ENCODE measurements at places on chromosomes 7 and 10.
A peak's percentile ranks its signal among the peaks of the same experiment; 100 is the strongest.

- peak; percentile 27 for DNase-seq
Measured at GRCh38 chr10:88879534-88880281, at the start of gene STAMBPL1. TSS of gene STAMBPL1 (plus strand) at chr10:88880245. CDS start at chr10:88901709, 21,464 bp downstream.

GRCh38 chr10:44510379-44511115 is 125.7 kb upstream of the CXCL12 start:
- no peak for DNase-seq

GRCh38 chr10:54797636-54798321 is 3.3 kb downstream of the PCDH15 start:
- no peak for DNase-seq

DNA sequence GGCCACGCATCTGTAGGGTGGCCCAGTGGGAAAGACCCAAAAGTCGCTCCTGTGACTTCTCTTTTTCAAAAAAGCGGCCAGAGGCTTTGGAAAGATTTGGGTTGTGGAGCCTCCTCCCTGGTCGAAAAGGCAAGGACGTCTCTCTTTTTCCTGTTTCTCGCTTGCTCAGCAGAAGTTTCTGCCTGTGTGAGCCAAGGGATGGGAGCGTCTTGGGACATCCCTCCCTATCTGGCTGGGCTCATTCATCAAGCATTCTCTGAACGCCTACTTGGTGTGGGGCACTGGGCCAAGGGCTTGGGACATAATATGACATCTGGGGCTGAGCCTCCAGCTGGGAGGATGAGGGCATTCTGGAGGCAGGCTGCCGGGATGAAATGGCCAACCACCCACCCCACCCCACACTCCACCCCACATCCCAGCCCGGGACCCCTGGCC is 120.9 kb downstream of the C10orf105 start:
- no peak for DNase-seq

GRCh38 chr10:24926557-24926956 is 25.8 kb downstream of the PRTFDC1 start:
- no peak for DNase-seq

DNA sequence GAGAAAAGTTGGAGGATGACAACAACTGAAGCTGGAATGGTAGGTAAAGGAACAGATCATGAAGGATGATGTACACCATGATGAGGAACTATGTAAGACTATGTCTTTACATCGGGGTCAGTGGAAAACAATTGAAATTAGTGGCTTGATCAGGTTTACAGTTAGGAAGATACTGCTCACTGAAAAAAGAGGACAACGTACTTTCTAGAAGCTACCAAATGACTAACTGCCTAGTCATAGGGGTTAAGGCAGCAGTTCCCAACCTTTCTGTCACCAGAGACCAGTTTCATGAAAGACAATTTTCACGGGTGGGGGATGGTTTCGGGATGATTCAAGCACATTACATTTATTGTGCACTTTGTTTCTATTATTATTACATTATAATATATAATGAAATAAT is 91.6 kb upstream of the ANKRD1 start:
- no peak for DNase-seq

DNA sequence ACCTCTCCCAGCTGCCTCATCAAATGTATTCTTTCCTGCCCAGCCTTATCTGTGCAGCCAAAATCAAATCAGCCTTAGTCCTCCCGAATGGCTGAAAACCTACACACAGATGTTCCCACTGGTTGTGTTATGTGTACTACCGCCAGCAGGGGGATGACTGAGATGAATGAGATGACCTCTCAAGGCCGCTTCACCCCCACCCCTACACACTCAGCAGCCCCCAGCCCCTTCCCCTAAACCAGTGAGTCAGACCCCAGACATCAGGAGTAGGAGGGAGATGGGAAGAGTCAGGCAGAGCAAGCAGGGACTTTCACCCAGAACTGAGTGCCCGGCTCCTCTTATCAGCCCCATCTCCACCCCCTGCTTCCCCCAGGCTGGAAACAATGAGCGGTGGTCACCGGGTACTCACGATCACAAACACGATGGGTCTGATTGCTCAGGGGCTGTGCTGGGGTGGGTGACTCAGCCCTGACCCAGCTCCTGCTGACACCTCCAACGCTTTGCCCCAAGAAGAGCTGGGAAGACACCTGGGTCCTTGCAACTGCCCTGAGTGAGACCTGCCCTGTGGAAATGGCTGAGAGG is 6.5 kb upstream of the C10orf105 start:
- peak; percentile 71 for DNase-seq

DNA sequence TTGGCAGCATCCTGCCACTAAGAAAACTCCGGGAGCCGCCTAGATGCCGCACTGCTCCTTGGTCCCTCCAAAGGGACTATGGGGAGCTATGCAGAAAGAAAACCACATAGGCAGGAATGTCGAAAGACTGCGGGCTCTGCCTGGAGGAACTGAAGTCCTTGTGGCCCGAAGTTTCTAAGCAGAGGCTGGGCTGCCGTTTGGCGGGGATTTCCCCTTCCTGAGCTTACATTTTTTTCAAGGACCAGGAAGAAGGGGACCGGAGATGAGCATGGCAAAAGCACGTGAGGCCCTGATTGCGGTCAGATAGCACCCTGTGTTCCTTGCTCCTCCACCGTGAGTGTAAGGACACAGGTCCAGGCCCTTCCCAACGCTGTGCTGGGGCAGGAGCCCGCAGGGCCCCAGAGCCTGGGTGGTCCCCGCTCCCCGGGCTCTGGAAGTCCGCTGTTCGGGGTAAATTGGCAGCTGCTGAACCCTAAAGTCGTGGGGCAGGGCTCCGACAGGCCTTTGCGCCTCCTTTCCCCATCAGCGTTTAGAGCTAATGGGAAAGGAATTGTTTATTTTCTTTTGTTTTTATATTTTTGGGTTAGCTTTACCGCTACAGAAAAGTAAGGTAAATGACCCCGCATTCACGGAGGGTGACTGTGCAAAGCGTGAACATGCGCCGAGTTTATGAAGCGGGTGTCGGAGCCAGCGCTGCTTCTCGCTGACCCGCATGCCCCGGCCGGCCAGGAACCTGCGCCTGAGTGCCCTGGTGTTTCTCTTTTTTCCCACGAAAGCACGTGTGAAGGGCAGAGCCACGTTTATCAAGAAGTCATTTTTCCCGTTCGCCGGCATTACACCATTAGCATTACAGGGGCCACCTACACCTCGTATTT is 356.5 kb upstream of the ZNF32 start:
- DNase-seq = no peak

DNA sequence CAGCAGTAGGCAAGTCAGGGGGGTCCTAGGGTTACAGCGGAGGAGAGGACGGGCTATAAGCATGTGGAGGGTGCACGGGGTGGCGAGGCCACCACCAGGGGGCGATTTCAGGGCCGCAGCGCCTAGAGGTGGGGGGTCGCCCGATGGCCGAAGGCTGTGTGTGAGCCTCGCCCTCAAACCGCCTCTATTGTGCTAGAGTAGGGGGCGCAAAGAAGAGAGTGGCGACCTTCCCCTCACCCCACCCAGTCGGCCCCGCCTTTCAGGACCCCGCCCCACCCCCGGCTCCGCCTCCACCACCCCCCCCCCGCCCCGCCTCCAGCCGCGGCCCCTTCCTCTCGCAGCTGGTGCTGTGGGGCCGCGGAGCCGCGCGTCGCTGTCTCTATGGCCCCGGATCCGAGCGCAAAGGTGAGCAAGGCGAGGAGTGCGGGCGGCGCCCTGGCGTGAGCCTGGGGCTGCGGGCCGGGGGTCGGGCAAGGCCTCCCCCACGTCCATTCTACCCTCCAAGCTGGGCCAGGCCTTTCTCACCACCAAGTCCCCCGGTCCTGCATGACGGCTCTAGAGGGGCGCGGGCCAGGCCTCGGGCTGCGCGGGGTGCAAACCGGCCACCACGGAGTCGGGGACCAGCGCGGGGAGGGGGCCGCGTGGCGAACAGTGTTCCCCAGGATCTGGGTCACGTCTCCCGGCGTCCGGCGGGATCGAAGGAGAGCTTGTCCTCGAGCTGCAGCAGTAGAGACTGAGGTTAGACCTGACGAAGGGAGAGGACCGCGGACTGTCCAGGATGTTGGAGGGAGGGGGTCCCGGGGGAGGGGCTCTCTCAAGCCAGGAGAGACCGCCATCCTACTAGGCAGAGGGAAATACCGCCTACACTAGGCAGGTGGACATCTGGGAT is at the start of gene SEMA4G:
Gene SEMA4G, plus strand, starts transcription at position 318 of the 889 bp plus-strand sequence. CDS start 3,409 bp downstream, outside the sequence.
- peak; percentile 34 for DNase-seq

DNA sequence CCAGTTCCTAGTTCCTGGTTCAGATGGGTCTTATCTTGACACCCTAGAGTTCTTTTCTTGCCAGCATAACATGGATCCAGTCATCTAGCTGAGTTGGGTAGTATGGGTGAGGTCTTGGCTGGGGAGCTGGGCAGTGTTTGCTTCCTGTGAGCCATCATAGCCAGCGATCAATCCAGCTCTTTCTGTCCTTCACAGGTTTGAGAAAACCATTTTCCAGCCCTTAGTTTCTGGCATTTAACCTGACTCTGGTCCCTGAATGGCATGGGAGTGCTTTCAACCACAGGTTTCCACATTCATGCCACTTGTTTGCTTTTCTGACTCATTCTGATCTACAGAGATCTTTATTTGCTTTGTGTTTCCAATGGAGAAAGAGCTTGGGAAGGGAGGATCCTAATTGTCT is 8.6 kb downstream of the SLC13A1 start:
- no peak for DNase-seq

DNA sequence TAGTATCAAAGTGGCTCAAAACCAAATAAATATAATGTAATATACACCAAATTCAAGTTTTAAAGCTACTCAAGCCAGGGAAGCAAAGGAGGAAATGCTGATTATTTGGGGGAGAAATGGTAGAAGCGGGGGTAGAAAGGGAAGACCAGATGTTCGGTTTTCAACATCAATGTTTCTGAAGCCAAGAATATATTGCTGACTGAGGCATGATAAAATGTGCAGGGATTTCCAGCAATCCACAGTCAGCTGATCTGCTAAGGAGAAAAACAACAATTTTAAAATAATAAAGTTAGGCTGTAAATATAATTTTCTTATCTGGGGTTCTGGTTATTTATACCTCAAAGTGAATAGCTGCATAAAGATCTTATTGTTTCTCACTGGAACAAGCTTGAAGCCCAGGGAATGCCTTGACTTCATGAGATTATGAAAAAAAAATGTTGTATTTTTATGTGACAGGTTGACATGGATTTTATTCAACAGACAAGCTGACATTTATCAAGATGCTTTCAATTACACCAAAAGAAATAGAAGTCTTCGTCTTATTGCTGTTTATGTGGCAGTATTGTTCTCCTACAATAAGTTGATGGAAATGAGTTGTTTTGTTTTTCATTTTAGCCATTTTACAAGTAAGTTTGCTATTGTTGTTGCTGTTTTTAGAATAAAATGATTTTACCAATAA is 28.6 kb upstream of the BMPER start:
- no peak for DNase-seq

DNA sequence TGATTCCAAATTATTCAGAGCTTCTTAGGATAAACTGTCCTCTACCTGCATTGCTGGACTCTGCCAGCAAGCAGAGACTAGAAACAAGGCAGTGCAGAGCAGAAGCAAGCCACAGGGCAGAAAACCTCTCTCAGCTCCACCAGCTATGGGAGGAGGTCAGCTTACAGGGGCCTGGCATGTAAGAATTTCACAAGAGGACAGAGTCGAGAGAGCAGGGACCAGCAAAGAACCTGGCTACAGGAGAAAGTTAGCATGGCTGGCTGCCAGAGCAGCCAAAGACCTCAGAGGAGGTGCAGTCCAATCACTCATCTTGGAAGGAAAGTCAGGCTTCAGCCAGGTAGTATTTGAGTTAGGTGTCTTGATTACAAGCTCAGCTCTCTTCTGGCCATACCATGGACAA is 62.9 kb downstream of the ENO4 start:
- no peak for DNase-seq

Data from hematopoietic multipotent progenitor cell treated with erythropoietin and hydrocortisone succinate and interleukin-3 and kit ligand, for 8 days (in vitro differentiated cells).